Activated T-helper 1 cell treated with anti-CD3 and anti-CD28 coated beads, Interleukin-2, amount 50 U/mL, for 16 hours (primary cell): ENCODE measurements at places on chromosomes 6 and 20.

- DNase-seq, result no peak
Observed at GRCh38 chr20:41800040-41800439, 181.9 kb upstream of the CHD6 start.

DNA sequence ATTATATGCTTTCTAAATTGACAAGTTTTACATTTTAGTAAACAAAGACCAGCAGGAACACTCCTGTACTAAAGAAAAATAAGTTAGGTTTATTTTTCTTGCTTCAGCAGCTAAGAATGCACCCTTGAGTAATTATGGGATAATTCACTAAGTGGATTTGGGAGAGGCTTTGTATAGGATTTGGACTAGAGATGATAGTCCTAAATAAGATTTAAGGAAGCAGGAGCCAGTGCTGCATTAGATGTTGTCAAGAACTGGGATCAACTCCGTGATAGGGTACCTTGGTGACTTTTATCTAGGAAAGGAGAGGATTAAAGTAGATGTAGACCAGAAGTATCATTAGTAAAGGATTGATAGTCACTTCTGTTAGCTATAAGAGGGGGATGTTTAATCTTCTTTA is 4.1 kb upstream of the C6orf141 start:
- no peak for DNase-seq

- DNase-seq, result no peak
Observed at GRCh38 chr6:157449610-157450009, 68.6 kb downstream of the ZDHHC14 start.

- DNase-seq, result no peak
Observed at GRCh38 chr20:47535088-47535487, 33.4 kb downstream of the NCOA3 start.

- no peak for DNase-seq
Observed at GRCh38 chr6:20802596-20802995, 268.3 kb downstream of the CDKAL1 start.

- no peak for DNase-seq
Observed at GRCh38 chr6:152952045-152952444, 30.8 kb downstream of the FBXO5 start.

DNA sequence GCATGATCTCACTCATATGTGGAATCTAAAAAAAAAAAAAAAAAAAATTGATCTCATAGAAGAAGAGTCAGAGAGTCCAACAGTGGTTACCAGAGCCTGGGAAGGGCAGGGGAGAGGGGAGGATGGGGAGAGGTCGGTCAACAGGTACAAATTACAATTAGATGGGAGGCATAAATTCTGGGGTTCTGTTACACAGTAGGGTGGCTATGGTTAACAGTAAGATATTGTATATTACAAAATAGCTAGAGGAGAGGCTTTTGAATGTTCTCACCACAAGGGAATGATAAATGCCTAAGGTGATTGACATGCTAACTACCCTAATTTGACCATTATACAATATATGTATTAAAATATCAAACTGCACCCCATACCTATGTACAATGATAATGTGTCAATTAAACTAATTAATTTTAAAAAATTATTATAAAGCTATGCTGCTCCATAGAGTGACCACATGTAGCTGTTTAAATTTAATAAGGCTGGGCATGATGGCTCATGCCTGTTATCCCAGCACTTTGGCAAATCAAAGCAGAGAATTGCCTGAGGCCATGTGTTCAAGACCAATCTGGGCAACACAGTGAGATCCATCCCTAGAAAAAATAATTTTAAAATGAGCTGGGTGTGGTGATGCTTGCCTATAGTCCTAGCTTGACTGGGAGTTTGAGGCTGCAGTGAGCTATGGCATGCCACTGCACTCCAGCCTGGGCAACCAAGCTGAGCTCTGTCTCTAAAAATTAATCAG is 70.9 kb downstream of the SNX5 start:
- DNase-seq, result no peak

- no peak for DNase-seq
Observed at GRCh38 chr6:163212123-163212522, 202.4 kb upstream of the QKI start.

- no peak for DNase-seq
Observed at GRCh38 chr6:1178590-1178989, 133.3 kb upstream of the FOXQ1 start.

DNA sequence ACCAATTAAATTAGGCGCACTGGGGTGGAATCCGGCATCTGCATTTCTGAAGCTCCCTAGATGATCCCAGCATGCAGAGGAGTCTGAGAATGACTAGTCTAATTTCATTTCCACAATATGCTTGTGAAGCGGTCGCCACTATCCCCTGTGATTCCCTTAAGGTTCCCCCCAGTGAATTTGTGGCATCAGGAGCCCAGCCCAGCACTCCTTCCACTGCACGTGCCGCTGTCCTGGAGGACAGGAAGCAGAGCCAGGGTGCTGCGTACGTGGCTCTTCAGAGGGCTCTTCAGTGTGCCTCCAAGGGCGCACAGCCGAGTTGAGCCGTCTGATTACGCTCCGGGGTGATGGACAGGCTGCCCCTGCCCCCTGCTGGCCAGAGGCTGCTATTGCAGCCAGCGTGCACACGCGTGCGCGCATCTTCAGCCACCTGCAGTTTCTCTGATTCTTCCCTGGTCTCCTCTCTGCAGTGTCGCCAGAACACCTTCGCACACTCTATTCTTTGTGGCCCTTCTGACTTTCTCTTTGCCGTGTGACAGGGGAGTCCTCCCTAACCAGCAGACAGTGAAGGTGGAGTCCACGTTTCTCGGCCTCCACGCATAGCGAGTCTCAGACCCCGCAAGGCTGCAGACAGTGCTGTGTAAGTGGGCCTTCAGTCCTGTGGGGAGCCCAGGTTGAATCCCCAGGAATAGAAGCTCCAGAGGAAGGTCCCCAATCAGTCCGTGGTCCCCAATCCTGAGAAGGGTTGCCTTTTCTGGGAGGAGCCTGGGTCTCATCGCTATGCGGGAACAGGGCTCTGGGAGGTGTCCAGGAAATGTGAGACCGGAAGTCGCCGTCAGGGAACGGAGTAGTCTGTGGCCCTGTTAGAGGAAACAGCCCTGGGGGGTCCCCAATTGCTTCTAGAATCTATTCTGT is 16.5 kb upstream of the NCR2 start:
- peak; percentile 64 for DNase-seq

- DNase-seq, result no peak
Observed at GRCh38 chr20:38109591-38110524, 55.2 kb downstream of the TGM2 start.

DNA sequence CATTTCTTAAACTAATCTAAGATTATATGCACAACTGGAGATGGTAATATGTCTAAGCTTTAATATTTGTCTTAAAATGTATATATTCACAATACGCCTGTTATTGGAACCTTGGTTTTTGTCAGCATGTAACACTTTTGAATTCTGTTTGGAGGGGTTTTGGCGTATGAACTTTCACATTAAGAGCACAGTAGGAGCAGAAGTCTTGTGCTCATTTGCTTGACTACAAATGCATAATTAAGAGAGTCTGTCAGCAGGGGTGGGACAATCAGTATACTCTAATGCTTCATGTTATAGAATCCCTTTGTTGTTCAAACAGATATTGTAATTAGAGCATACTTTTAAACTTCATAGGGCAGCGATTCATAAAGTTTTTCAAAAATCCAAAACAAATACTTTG is 112.8 kb downstream of the QKI start:
- no peak for DNase-seq

- no peak for DNase-seq
Observed at GRCh38 chr6:128601060-128601459, 80.7 kb upstream of the PTPRK start.

DNA sequence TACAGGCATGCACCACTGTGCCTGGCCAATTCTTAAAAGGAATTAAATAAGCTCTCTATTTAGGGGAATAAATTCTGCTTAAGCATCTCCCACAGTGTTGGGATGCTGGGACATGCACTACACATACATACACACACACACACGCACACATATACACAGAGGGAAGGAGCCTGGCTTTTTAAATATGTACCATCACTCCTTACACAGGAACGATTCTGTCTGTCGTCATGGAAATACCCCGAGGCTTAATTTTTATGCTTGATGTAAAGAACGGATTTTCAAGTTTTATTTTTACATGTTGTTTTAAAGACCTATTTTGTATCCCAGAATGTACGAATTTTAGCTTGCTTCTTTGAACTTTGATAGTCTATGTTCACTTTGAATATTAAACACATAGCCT is 95.3 kb downstream of the CD109 start:
- DNase-seq, result no peak

DNA sequence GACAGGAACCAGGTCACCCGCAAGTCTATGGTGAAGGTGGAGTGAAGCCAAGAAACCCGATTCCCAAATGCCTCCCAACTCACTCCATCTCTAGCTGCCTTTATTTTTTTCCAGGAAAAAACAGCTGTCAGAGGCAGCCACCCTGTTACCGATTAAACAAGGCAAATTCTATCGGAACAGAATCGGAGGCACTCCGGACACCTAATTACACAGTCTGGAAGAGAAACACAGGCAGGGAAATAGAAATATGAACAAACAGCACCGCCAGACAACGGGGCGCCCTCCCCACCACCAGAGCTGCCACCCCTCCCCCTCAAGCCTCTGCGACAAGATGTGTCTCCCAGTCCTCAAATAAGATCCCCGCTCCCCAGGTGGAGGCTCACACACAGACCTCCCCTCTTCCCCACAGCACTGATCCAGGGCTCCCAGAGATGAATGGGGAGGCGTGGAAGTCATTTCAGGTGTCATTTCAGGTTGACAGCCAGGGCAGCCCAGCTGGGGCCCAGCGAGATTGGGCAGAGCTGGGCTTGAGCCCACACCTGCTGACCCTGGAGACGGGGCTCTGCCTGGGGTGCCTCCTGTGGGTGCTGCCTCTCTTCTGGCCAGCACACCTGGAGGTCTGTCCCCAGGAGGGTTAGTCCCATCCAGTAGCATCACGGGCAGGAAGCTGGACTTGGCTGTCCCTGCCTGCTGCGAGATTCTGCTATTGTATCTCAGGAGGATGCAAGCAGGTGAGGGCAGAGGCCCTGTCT is 19.8 kb upstream of the VSTM2L start:
- no peak for DNase-seq

DNA sequence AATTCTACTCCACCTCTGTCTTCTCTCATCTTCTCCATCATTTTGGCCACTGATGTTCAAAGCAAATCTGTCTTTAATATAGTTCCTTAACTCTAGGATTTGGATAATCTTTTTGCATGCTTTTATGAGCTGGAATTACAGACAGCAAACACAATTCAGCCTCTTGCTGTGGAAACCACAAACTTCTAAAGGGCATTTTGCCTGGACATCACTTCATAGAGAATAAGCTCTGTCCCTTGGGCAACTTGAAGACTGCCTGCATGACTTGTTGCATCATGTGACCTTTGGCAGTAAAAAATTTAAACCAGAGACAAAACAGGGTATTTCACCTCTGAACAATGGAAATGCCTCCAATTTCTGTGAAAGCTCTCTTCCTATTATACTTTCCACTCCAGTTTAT is 74.1 kb upstream of the HDDC2 start:
- DNase-seq, result no peak

DNA sequence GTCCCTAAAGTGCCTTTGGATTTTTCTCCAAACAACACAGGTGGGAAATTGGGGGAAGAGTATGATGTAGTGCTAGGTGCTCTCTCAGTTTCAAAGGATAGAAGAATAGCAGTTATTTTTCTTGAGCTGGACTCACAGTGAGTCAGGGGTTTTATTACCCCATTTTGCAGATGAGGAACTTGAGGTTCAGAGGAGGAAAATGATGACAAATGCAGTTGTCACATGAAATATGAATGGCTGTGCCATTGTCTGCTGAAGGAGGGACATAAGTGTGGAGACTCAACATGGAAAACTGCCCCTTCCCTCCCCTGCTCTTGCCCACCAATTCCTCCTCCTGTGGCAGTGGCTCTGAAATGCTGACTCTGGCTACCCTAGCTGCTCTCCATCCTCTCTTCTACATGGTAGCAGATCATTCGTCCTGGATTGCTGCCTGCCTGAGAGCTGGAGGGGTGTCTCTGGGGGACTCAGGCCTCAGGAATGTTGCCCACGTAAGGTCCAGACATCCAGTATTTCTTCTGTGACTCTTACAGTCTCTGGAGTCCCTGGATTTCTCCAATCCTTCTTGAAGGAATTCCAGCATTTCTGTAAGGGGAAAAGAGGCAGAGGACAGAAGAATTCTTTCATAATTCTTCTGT is 37.6 kb upstream of the EPB41L1 start:
- no peak for DNase-seq

DNA sequence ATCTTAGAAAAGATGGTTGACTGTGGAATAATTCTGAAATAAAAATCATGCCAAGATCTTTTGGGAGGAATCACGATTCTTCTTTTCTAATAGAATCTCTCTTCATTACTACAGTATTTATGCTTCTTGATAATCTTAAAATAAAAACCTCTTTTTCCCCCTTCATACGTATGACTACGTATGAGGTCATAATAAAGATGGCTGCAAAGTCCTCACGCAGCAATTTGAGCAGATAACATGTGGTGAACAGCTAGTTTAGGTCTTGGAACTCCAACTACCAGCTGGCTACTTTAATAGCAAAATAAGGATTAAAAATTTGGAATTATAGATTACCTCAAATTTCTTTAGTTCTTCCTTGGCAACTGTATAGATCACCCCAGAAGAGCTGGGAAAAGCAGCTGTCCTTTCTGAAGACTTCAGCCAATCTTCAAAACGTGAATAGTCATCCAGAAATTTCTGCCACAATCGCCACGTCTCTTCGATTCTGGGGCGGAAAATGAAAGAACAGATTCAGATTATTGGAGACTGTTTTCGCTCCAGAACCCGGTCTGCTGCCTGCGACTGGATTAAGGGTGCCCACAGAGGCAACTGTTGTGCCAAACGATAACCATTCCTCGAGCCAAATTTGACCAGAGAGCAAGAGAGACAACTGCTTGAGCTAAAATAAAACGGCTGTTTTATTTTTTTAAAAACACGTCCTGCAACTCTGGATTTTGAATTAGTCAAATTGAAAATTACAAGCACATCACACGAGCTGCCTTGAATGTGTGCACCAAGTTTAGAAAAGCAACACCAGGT is 347.3 kb downstream of the ESR1 start:
- DNase-seq, result no peak

DNA sequence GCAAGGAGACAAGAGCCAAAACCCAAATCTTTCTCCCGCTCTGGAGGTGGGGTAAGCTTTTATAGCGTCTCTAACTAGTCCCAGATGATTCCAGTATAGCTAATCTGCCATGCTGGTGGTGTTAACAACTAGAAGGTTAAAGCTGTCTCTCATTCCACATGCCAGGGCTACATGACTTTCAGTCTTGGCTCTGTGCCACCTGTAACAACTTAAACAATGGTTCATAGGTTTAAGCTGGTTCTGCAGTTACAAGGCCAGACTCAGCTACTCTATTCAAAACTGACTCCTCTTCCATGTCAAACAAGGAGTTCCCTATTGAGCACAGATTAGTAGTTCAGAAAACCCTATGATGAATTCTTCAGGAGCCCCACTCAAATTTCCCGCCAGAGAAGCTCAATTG is 128.9 kb downstream of the ELOVL4 start:
- no peak for DNase-seq

GRCh38 chr6:37691904-37692806 is 5.5 kb downstream of the MDGA1 start:
- DNase-seq, result peak; percentile 65

- DNase-seq, result no peak
Observed at GRCh38 chr6:156876302-156876701, 99.1 kb downstream of the ARID1B start.

GRCh38 chr20:60505423-60505822 is 547.2 kb downstream of the CDH26 start:
- no peak for DNase-seq
